H4 (cell line): ENCODE measurements at places on chromosomes 12 and 14. TPM values are rescaled to one million over a fixed set of nuclear protein-coding genes. Genes with fewer than 3 reads are reported as not detected.

DNA sequence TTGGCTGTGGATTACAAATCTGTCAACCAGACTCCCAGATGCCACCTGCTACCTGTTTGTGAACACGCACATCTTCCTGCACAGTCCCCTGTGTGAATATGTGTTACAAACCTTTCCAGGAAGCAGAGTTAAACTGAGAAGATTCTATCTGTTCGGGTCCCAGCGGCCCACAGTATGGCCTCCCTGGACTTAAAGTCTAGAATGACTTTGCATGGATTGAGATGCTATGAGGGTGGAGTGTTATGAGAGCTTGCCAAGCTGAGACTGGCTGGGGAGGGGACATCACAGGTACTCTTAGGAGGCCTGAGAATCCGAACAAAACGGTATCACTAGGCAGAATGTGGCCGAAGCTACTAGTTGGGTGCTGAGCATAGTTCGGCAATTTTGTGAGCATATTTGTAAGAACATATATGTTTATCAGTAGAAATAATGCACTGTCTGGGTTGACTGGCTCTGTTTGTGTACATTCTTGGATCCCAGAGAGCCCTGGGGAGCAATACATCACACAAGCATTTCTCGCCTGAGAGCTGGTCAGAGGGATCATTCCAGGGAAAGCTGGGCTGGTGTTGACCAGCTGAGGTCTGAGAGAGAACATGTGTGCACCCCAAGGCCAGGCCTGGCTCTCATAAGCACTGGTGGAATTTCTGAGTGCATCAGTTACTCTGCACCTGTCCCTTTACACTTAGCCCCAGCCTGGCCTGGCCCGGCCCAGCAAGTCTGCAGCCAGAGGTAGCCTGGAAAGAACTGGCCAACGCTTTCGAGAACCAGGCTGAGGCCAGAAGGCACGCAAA lies 29.8 kb upstream of the LTBP2 start:
- DNase-seq, result no peak

DNA sequence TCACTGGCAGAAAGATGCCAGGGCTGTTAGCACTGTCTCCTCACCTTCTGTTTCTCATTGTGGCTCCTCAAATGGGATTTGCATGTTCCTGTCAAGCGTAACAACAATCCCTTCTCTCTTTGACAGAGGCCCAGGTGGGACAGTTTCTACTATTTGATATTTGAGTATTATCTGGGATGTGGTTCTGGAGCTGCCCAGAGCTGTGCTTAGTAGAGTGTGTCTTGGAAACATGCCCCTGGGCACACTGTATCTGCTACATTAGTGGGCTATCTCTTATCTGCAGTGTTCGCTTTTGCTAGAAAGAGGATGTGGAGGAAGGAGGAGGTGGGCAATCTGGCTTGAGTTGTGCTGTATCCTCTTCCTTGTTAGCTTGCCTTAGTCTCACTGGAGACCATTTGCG lies 3.8 kb upstream of the ACADS start:
- no peak for DNase-seq

GRCh38 chr12:85445060-85445938 lies 165.3 kb downstream of the ALX1 start:
- DNase-seq, result no peak

Gene MYH6
- not detected in 2 replicates for total RNA-seq

DNA sequence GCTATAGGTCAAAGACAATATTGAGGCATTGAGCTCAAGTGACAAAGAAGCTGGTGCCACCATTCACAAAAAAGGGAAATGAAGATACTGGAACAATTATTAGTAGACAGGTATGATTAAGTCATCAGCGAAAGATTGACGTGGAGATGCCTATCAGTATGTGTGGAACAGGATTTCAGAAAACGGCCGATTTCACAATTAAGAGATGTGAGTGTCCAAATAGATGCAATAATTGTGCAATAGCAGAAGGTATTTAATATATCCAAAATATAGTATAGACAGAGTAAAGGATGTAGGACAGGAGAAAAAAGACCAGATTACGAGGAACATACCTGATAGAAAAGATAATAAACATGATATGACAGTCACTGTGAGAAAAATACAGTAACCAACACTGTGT lies 433.1 kb downstream of the C12orf50 start:
- no peak for DNase-seq

DNA sequence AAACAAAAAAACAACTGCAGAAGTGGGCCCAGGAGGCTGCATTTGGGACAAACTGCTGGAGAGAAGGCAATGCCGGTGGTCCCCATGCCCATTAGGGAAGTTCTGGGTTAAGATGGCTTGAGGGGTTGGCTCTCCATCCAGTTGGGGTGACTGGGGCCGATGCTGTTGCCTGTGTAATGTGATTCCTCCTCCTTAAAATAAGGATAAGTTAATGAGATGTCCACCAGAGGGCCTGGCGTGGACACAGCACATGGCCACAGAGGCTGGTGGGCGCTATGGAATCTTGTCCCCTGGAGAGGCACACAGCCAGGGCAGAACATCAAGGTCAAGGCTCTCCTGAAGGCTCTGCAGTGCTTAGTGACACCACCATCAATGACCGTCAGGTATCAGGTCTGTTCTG lies 1.0 kb upstream of the TESC start:
- DNase-seq, result no peak

GRCh38 chr14:65000898-65001591 lies 14.3 kb downstream of the FNTB start:
- DNase-seq, result no peak

DNA sequence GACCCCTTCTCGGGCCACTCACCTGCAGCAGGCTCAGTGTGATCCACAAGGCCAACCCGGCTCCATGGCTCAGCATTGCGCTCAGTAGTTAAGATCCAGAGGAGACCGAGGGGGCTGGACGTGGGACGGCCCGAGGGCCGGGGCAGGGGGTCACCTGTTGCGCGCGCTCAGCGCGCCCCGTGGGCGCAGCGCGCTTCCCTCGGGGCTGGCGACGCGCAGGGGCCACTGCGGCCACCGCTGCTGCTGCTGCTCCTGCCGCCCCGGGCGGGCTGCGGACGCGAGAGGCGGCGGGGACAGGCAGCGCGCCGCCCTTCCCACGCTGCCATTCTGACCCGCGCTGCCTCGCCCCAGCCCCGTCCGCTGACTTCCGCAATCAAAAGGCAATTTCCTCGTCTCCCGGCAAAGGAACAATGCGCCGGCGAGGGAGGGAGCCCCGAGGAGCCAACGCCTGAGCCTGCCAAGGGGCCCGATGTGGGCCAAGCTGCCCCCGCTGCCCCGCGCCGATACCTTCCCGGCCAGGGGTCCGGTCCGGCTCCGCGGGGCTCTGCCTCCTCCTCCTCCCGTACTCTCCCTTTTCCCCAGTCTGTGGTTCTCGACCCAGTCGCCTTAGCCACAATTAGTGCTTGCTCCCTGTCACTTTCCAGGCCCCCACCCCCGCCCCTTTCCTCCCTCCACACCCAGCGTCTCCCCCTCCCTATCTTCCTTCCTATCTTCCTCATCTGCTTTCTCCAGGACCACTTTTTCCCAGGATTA lies 27.3 kb downstream of the PTPRB start:
- DNase-seq, result no peak

- DNase-seq, result peak; percentile 88
Measured at GRCh38 chr12:116818948-116819832, 62.1 kb downstream of the HRK start.

GRCh38 chr12:101493556-101493955 lies 18.4 kb downstream of the SPIC start:
- no peak for DNase-seq

DNA sequence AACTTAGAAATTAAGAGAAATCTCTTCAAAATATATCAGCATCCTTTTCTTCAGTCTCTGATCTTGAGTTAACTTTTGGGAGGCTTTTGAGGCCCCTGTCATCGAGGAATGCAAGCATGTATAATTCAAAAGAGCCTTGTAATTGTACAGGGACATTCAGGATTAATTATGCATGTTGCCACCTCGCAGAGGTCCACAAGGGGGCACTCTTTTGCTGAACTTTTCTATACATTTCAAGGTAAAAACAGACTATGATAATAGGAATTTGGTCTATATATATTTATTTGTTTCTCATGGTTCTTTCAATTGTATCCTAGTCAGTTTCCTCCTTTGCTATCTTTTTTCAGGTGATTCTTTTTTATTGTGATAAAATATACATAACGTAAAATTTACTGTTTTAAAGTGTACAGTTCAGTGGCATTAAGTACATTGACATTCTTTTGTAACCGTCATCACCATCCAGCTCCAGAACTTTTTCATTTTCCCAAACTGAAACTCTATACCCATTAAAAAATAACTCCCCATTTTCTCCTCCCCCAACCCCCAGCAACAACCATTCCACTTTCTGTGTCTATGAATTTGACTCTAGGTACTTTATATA lies 47.0 kb upstream of the SLC2A13 start:
- DNase-seq, result no peak

Gene PZP
- not detected in 2 replicates for total RNA-seq

Gene ZDHHC22
- not detected in 2 replicates for total RNA-seq

- DNase-seq, result no peak
Measured at GRCh38 chr12:56129206-56129941, 1.3 kb downstream of the ESYT1 start.

GRCh38 chr12:96242597-96242996 lies 48.4 kb downstream of the ELK3 start:
- DNase-seq, result no peak

GRCh38 chr12:55745361-55746173 lies 2.6 kb downstream of the GDF11 start:
- DNase-seq, result no peak

DNA sequence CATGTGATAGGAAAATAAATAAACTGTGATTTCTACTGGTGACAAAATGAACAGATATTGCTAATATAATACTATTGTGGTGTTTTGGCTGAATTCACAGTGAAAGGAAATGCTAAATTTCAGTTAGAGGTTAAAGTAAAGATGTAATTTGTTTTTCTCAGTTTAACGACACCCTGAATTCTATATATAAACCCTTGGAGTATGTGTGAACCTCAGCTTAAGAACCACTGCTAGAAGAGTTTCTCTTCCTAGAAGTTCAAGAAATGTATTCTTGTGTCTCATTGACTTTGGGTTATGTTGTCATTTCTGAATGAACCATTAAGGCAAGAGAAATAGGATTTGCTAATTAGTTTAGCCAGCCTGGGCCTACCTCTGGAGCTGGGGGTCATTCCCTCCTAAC lies 8.2 kb downstream of the FBXO34 start:
- no peak for DNase-seq
